ENCODE measurements at places on chromosomes 1 and 21.

- no peak for ATAC-seq
These were observed 22.6 kb downstream of the TNFRSF8 start for GRCh38 chr1:12085643-12086260.

DNA sequence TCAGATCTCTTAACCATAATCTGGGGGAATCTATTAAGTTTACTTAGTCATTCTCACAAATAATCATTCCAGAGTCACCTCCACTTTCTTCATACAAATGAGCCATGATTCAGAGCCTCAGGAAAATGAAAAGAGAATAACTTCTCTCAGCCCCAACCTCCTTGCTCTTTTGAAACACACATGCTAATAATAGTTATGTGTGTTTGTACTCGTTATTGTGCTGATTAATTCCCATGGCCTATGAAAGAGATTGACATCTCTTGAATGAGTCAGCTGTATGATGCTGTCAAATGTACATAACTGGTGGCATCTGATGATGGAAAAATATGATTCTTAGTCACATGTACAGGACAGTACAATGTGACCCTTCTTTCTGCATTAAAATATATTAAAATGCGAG lies 41.5 kb downstream of the DTL start:
- no peak for ATAC-seq

DNA sequence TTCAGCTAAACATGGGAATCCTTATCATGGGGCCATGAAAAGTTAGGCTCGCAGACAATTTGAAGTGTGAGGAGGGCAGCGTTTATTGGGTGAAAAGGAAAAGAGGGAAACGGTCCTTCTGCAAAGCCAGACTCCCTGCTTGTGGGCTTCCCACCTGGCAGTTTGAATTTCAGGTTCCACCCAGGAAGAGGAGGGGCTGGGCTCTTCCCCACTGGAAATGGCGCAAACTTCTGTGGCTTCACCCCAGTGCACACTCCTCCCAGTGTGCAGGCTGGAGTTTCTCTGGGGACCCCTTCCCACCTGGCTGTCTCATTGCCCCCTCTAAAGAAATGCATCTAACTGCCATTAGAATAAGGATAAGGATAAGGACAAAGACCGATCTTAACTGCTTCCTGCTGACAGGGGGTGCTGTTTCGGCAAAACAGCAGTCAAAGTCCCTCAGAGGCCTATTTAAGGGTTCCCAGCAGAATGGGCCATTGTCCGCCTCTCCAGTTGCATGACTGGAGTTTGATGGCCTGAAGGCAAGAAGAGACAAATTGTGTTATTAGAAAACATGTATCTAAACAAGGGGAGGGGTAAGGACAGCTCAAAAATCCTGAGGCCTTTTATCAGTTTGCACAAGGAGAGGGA lies 20.4 kb downstream of the AIM2 start:
- ATAC-seq: no peak

DNA sequence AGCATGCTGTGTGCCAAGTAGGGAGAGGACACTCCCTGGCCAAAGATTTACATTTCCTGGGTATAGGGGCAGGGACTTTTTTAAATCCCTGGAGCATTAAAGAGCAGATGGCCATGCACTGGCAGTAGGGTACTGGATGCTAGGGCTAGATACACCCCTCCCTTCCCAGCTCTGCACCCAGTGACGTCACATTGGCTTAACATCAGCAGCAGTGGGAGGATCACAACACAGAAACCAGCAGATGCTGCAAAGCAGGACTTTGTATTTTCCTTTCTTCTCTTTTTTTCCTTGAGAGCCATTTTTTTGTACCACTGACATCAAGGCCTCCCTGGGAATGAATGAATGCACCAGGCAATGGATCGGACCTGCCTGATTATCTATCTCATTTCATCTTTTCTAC lies 243.0 kb downstream of the KAZN start:
- ATAC-seq: no peak

DNA sequence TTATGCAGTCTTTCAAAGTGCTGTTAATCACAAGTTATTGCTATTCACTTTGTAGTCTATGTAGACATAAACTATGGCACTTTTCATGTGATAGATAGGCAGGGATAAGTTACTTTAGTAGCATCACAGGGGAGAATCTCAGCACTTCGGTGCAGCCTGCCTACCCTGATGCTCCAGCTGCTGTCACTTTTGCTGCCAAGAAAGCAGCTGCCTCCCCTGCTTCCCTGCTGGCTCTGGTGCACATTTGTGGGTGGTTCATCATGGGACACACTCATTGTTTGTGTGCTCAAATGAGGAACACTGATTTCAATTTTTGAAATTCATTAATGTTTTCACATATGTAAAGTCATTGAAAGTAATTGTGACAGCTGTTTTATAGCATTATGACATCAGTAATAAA lies 272.6 kb downstream of the S1PR1 start:
- ATAC-seq: no peak

DNA sequence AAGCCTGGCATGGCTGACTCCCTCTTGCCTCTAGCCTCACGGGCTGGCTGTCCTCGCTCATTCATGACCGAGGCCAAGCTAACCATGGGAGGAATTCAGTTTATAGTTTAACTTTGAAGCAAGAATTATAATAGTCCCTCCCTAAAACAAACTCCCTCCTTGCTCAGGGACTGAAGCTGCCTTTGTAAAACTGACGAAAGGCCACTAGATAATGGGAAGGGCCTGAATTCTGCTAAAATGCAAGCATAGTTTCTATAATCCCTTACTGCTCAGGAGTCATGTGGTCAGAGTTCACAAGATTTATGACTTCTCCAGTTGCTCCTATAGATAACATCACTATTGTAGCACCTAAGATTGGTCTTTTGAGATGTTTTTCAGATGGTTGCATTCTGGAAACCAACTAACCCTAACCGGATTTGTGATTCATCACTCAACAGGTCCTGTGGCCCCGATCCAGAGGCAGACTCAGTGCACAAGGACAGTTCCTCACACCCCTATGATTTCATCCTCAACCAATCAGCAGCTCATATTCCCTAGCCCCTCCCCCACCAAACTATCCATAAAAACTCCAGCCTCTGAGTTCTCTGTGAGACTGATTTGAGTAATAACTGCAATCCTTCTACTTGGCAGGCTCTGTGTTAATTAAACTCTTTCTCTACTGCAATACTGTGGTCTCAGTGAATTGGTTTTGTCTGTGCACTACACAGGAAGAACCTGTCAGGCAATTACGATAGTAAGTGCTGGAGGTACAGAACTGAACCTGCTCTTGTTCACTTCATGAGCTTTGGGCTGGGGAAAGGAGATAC lies 26.4 kb downstream of the HHIPL2 start:
- no peak for ATAC-seq

DNA sequence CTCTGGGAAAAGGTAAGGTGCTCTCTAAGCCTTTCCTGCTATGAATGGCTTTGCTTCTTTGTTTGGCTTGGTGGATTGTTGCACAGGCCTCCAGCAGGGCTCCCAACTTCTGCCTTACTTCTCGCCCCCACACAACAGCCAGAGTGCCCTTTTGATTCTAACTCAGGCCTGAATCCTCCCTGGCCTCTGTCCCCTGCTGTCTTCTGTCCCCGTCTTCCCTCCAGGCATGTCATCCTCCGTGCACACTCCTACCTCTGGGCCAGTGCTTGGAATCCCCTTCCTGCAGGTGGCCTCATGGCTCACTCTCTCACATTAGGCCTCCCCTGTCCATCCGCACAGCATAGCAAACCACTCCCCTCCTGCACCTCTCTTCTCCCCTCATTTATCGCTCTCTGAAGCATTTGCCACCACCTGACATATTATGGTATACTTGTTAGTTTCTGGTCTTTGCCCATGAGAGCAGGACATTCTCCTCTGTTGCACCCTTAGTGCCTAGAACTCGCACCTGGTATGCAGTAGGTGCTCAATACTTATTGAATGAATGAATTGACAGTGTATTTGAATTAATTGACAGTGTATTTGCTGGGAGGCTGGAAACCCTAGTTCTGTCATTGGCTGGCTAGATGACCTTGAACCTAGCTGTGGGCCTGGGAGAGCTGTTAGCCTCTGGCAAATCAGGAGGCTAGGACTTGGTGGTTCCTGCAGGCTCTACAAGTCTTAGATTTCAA lies 2.9 kb downstream of the ZDHHC18 start:
- no peak for ATAC-seq

DNA sequence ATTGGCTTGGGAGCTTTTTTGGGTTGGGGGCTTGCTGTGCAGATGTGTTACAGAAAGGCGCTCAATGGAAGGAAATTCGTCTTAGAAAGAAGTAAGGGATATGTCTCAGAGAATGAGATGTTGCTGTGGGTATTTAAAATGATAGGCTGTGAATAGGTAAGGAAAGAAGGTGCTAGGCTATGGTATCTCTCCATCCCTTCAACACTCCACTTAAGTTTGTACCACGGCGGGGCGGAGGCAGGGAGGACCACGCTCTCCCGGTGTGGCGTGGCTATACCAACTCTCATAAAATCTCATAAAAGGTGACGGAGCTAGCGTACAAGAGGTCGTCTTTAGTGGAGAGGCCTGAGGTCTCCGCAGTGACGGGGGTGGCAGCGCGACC lies 305 bp upstream of the RPS6KC1 start:
- peak; percentile 28 for ATAC-seq

GRCh38 chr1:77888781-77889642 lies 588 bp downstream of the NEXN start:
- ATAC-seq: peak; percentile 26

DNA sequence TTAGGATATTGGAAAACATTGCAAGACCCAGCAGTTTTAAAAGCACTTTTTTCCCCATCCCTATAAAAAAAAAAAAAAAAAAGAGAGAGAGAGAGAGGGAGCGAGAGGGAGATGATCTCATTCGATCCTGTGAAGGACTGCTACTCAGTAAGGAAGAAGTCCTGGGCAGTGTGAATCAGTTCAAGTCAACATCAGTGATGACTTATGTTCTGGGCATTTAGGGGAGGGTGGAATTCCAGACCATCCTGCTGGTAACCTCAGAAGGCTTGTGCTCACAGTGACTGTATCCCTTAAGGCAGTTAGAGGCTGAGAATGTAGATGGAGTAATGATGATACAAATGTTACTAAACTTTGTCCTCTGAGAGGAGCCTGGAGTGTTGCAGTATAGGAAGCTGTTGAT lies 151.4 kb downstream of the TGFB2 start:
- ATAC-seq: peak; percentile 68

DNA sequence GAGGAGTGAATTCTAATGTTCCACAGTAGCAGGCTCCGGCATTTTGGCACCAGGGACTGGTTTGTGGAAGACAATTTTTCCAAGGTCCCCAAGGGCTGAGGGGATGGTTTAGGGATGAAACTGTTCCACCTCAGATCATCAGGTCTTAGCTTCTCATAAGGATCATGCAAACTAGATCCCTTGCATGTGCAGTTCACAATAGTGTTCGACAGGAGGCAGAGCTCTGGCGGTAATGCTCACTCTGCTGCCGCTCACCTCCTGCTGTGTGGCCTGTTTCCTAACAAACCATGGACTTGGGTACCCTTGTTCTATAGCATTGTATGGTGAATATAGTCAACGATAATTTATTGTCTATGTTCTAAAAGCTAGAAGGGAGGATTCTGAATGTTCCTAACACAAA lies 16.6 kb downstream of the CRNN start:
- no peak for ATAC-seq

- no peak for ATAC-seq
These were observed 122.7 kb downstream of the CLEC20A start for GRCh38 chr1:178374016-178374415.

DNA sequence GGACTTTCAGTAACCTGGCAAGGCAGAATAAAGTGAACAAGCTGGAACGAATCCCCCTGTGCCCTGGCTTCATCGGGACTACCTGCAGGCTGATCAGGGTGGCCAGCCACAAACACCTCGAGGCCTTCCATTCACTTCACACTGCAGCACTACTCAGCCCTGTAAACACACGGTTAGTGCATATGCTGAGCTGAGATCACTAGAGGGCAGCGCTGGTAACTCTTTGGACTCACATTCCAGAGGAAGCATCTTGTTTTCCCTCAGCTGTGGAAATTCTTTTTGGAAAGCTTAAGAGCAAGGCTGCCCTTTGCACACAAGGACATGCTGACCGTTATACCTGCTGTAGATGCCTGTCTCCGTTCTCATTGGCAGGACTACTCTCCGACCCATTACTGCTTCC lies 32.1 kb downstream of the PCSK9 start:
- ATAC-seq: no peak

DNA sequence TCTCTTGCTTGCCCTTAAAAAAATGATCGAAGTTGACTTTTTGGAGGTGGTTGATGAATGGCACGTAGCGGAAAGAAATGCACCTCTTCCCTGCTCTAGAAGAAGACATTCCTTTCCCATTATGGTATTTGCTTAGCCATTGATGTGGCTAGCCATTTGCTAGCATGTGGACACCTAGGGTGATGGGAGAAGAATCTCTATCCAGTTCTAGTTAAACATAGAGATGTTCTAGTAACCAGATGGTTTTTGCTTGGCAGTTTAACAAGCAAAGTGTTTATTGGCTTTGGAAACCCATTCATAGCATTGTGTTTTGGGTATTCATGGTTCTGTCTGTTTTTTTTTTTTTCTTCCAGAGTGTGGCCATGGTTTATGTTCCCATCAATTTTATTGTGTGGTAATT lies 78.9 kb downstream of the KCNJ6 start:
- ATAC-seq: no peak

- ATAC-seq: peak; percentile 22
These were observed at the start of gene CHODL for GRCh38 chr21:18244671-18245463. Gene CHODL, plus strand, starts transcription at chr21:18244833. Its CDS starts 391 bp downstream, at chr21:18245224.

- ATAC-seq: peak; percentile 71
These were observed 36.6 kb downstream of the CAPZB start for GRCh38 chr1:19448491-19449439.

- ATAC-seq: no peak
These were observed 35.3 kb upstream of the RALGPS2 start for GRCh38 chr1:178689769-178690168.

- ATAC-seq: no peak
These were observed 15.6 kb upstream of the SRP9 start for GRCh38 chr1:225762002-225762441.

DNA sequence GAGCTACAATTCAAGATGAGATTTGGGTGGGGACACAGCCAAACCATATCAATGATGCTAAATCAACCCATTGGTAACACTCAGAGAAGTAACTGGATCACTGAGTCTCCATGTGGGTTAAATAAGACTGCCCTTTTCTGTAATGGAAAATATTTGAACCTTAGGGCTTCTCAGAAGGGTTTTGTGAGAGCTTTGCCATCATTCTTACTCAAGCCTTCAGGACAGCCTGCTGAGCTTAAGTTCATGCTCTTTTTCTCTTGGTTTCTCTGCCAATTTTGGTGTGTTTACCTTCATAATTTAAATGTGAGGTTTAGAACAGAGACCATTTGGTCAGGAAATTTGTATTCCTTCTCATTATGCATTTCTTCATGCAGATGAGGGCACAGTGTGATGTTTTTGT lies 74.7 kb downstream of the DISC1 start:
- ATAC-seq: no peak

- peak; percentile 29 for ATAC-seq
These were observed 65.9 kb downstream of the PIK3CD start for GRCh38 chr1:9717193-9718005.

All from gastroesophageal sphincter (tissue), 4 donors.